Esophagus squamous epithelium (tissue), 5 donors: ENCODE measurements at places on chromosomes 1 and 21.

DNA sequence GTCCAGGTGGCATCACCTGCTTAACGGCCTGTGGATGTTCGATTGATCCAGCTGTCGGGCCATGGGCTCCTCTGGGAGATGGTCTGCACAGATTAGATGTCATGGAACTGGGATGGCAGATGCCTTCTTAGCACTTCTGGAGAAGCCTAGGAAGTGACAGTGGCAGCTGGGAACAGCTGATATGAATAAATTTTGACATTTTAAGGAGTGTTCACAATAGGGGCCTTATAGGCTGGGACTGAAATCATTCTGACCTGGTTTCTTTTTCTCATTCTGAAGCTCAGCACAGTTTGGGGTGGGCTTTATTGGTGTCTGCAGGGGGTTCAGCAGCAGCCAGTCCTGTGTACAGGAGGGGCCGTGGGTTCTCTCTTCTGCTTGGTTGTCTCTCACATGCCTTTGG, 175.3 kb downstream of the CACNA1E start:
- DNase-seq, result no peak

- DNase-seq, result no peak
Observed at GRCh38 chr1:7010534-7011200, 225.4 kb downstream of the CAMTA1 start.

DNA sequence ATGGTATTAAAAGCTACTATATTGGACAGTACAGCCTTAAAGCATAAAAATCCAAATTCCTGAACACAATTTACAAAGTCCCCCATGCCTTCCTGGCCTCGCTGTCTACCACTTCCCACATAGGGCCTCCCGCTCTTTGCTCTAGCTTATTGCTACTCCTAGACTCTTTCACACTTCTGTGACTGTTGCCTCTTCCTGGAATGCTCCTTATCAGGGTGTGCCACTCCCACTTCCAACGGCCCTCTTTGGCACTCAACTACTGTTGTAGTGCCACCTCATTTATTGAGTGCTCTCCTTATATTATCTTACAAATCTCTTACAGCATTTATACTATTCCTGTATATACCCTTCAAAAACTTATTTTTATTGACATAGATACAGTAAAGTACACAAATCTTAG, 4.8 kb downstream of the SARS1 start:
- DNase-seq, result no peak

- DNase-seq, result no peak
Observed at GRCh38 chr1:185694081-185694480, 40.1 kb upstream of the HMCN1 start.

DNA sequence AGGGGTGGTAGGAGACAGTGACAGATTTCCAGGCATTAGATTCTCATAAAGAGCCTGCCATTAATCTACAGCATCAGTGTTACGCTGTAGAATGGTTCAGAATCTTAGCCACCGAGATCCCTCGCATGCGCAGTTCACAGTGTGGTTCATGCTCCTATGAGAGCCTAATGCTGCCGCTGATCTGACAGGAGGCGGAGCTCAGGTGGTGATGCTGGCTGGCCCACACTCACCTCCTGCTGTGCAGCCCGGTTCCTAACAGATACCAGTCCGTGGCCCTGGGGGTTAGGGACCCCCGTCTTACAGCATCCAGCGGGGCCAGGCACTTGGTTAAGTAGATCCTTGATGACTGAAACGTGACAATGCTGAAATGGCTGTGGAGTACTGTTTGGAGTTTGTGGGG, 163.6 kb upstream of the C1orf21 start:
- DNase-seq, result no peak

GRCh38 chr1:211133393-211133835, 534 bp downstream of the KCNH1 start:
- DNase-seq, result no peak

DNA sequence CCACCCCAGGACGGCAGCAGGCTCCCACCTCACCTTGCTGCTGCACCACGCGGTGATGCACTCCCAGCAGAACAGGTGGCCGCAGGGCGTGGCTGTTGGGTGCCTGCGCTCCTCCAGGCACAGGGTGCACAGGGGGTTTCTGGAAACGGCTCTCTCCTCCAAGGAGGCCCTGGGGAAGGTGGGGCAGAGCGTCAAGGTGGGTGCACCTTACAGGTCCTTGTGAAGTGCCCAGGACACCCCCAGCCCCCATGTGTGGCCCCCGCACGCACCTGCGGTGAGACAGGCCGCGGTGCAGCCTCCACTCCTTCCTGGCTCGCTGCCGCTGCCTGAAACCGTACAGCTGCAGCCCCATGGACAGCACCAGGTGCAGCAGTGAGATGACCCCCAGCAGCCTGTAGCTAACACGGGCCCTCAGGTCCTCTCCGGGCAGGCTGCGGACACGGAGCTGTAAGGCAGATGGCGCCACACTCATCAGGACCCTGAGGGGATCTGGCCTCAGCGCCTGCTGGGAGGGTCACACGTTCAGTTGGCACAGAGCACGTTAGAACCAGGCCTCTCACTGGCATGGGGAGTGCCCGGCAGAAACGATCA, 5.8 kb downstream of the PEX10 start:
- no peak for DNase-seq

DNA sequence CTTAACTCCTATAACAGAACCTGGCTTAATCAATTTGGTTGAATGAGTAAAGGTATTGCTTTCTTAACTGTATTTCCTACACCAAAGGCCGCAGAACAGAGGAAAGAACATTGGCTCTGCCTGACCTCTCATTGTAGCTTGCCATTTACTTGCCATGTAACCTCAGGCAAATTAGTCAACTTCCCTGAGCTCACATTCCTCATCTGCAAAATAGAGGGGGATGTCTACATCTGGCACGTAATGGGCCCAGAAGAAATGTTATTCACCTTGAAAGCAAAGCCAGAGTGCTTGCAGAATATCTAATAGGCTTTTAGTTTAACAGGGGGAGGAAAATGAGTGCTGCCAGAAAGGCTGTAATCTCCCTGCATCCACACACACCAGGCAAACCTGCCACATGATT, 44.3 kb downstream of the LAMC2 start:
- DNase-seq, result no peak

GRCh38 chr1:230979389-230979716, 459 bp downstream of the ARV1 start:
- no peak for DNase-seq

DNA sequence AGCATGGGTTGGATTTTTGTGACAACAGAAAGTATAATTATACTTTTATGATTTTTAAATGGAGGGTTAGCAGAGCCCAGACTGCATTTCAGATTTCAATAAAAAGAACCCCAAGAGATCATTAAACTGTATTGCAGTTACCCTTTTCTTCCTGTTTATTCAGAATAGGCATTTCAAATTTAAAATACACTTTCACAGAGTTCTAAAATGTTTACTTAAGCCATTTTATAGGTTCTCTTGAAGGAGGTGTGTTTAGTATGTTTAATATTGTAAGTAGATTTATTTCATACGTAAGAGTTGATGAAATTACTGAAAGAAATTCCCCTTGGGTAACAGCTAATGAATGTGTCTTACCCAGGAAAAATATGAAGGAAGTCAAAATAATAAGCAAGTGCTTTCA, 17.4 kb downstream of the UAP1 start:
- no peak for DNase-seq

- DNase-seq, result no peak
Observed at GRCh38 chr1:224785040-224785328, 144.5 kb upstream of the DNAH14 start.

- DNase-seq, result no peak
Observed at GRCh38 chr1:182671750-182672486, 12.5 kb downstream of the RGS8 start.

DNA sequence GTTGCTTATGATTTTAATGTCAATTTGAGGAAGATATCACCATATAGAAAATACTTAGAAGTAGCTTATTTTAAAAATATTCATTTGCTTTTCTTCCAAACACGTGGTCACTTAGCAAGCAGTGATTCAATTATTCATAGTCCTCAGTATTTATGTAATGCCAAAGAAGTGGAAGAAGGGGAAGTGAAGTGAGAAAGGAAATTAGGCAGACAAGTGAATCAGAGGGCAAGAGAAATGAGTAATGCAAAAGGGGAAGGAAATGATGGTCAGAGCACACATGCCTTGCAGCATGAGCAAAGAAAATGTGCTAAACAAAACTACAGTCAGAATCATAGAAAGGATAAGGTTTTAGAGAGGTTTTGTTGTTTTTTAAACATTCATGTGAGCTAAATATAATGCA, 31.8 kb downstream of the SDCCAG8 start:
- DNase-seq, result no peak

GRCh38 chr1:226523646-226524406, 24.7 kb upstream of the STUM start:
- no peak for DNase-seq

GRCh38 chr21:41536076-41536826, 28.3 kb upstream of the TMPRSS2 start:
- no peak for DNase-seq
